Bronchial epithelial cell (primary cell): ENCODE measurements at places on chromosomes 3 and 15. TPM values are rescaled to one million over a fixed set of nuclear protein-coding genes. Genes with fewer than 3 reads are reported as not detected.

Gene NUP210
- under 0.01 TPM in 1 of 2 replicates, not detected in the other for total RNA-seq

Gene SMAD6
- total RNA-seq = 0.79 TPM in 1 of 2 replicates, not detected in the other

Gene SNURF
- 4.7 and 37.9 TPM in 2 replicates for total RNA-seq

Gene RASGRP1
- total RNA-seq = under 0.01 and 0.64 TPM in 2 replicates

Gene TGM4
- total RNA-seq = under 0.01 TPM in 2 replicates

Gene AHSG
- total RNA-seq = 0.13 TPM in 1 of 2 replicates, not detected in the other

Gene WDR5B
- total RNA-seq = 3.9 and 4.4 TPM in 2 replicates

Gene ITPR1
- total RNA-seq = 16.3 and 18.1 TPM in 2 replicates

Gene SLC28A2
- total RNA-seq = not detected in 2 replicates

Gene TMEM40
- total RNA-seq = 19.0 and 43.8 TPM in 2 replicates

Gene MEIS2
- total RNA-seq = 6.6 and 10.9 TPM in 2 replicates

Gene SV2B
- total RNA-seq = 0.26 and 0.38 TPM in 2 replicates

Gene DNAJC13
- 34.2 and 37.8 TPM in 2 replicates for total RNA-seq
